ENCODE measurements at places on chromosomes 12 and 14. TPM values are rescaled to one million over a fixed set of nuclear protein-coding genes. Genes with fewer than 3 reads are reported as not detected.

SPIC gene
- not detected for polyA plus RNA-seq

TEAD4 gene
- 7.6 TPM for polyA plus RNA-seq

RNASE9 gene
- not detected for polyA plus RNA-seq

BHLHE41 gene
- polyA plus RNA-seq: 5.7 TPM

MMP17 gene
- polyA plus RNA-seq: 3.7 TPM

KRT75 gene
- polyA plus RNA-seq: not detected

OTOGL gene
- 0.15 TPM for polyA plus RNA-seq

PRKD1 gene
- polyA plus RNA-seq: 2.0 TPM

DNA sequence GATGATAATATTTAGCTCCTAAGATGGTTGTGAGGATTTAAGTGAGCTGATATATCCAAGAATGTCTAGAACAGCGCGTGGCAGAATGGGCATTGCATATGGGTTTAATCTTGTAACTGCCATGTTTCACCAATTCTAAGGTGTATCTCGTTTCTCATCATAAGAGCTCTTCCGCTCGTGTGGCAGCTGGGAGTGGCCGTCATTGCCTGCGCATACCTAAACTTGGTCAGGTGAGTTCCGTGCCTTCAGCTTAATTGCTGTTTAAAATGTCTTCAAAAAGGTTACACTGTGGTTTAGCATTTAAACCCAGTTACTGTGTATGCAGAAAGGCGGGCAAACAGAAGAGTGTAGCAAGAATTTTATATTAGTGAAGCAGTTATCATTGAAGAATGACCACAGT is 4.5 kb upstream of the AQP2 start:
- DNase-seq: no peak

- DNase-seq: no peak
These were observed 55.3 kb downstream of the PSMA6 start for GRCh38 chr14:35347323-35348043.

- DNase-seq: no peak
These were observed 207.4 kb upstream of the EEA1 start for GRCh38 chr12:93136253-93137055.

GRCh38 chr12:115423546-115423987 is 739.6 kb upstream of the TBX3 start:
- no peak for DNase-seq

- DNase-seq: no peak
These were observed 541.9 kb upstream of the TBX3 start for GRCh38 chr12:115225845-115226244.

DNA sequence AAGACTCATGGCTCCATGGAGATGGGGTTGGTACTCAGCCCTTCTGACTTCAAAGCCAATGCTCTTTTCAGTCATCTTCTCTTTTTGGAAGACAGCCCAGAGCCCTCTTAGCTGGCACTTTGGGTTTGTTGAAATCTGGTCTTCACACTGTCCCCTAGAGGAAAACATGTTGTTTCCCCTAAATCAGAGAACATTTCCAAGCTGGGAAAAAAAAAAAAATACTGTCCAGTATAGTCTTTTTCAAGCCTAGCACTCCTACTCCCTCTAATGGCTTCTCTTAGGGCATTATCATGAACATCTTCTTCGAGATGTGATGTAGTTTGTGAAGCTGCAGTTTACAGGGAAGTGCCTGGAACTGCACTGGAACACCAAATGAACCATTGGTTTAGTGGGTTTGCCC is 3.0 kb upstream of the ZC3H14 start:
- DNase-seq: no peak

DNA sequence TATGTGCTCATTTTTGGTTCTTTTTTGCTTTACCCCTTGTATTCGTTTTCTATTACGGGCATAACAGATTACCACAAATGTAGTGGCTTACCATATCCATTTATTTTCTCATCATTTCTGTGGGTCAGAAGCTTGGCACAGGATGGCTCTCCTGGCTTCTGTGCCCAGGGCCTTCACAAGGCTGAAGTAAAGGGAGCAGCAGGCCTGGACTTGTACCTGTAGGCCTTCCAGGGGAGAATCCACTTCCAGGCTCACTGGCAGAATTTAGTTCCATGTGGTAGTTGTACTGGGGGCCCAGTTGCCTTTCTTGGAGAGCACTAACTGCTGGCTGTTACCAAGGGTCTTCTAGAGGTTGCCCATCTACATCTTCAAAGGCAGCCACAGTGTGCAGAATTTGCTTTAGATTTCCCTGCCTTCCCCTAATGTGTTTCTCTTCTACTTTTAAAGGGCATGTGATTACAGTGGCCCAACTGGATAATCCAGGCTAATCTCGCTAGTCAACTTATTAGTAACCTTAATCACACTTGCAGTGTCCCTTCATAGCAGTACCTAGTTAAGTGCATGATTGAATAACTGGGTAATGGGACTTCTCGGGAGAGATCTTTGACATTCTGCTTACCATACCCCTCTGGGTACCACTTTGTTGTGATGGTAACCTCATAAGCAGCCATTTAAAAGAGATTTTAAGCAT is 67.0 kb downstream of the CRADD start:
- no peak for DNase-seq

DNA sequence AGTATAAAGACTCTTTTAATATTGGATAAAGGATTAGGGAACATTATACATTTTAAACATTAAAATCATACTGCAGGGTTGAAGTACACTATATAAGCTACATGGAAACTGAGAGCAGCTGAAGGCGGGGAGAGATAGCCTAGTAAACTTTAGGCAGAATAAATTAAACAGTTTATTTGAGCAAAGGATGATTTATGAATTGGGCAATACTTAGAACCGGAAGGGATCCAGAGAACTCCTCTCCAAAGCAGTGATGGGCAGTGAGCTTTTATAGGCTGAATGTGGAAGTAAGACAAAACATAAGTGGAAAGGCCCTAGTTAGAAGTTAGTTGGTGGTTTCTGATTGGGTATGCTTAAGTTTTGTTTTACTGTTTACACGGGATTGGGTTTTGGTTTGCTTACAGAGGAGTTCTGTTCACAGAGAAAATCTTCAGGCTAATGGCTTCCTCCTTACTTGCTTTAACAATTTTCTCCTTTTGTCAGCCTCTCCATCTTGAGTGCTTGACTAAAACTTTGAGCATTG is 18.9 kb downstream of the LEMD3 start:
- DNase-seq: no peak

GRCh38 chr12:81759190-81760051 is at the start of gene PPFIA2:
PPFIA2 (minus strand) TSS chr12:81759350.
- DNase-seq: peak; percentile 17

DNA sequence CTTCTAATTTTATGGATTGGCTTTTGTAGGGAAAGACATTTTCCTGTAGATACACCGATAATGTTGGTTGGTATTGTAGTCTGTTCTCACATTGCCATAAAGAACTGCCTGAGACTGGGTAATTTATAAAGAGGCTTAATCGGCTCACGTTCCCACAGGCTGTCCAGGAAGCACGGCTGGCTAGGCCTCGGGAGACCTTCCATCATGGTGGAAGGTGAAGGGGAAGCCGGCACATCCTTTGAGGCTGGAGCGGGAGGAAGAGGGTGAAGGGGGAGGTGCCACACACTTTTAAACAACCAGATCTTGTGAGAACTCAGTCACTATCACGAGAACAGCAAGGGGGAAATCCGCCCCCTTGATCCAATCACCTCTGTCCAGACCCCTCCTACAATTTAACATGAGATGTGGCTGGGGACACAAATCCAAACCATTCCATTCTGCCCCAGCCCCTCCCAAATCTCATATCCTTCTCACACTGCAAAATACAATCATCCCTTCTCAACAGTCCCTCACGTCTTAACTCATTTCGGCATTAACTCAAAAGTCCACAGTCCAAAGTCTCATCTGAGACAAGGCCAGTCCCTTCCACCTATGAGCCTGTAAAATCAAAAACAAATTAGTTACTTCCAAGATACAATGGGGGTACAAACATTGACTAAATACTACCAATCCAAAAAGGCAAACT is 66.7 kb upstream of the EIF5 start:
- DNase-seq: no peak

GRCh38 chr14:102374264-102374663 is 11.5 kb downstream of the TECPR2 start:
- no peak for DNase-seq

GRCh38 chr12:26369588-26369987 is 174.2 kb downstream of the SSPN start:
- no peak for DNase-seq

GRCh38 chr12:85413266-85413665 is 133.2 kb downstream of the ALX1 start:
- DNase-seq: no peak

DNA sequence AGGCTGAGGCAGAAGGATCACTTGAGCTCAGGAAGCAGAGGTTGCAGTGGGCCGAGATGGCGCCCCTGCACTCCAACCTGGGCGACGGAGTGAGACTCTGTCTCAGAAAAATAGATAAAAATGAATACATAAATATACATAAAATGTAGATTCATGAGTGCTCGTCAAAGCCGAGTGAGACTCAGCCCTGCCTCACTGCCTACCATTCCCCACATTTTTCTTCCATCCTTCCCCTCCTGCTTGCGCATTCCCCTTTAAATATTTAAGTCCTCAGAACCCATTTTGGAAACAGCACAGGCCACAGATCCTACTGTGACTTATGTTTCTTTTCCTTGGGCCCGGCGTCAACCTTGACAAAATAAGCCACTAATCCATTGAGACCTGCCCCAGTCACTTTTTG is 31.9 kb upstream of the AACS start:
- no peak for DNase-seq

- no peak for DNase-seq
These were observed 18.7 kb upstream of the FBRSL1 start for GRCh38 chr12:132471011-132471857.

GRCh38 chr14:69530095-69530494 is 44.6 kb downstream of the CCDC177 start:
- no peak for DNase-seq

- DNase-seq: no peak
These were observed 44.6 kb downstream of the DDHD1 start for GRCh38 chr14:53108292-53109104.

All from heart right ventricle (tissue), 16 donors.